ENCODE measurements at places on chromosomes 5 and 9. TPM values are rescaled to one million over a fixed set of nuclear protein-coding genes. Genes with fewer than 3 reads are reported as not detected.

The COX7C gene
- total RNA-seq = 246 TPM

The C9 gene
- total RNA-seq = not detected

The LTC4S gene
- total RNA-seq = 1.1 TPM

The ARL10 gene
- total RNA-seq = 16.4 TPM

The FREM1 gene
- total RNA-seq = 0.18 TPM

The IQGAP2 gene
- 3.4 TPM for total RNA-seq

The F2RL2 gene
- total RNA-seq = 1.1 TPM

The CD274 gene
- 17.7 TPM for total RNA-seq

The BTNL8 gene
- not detected for total RNA-seq

The NCS1 gene
- total RNA-seq = 26.4 TPM

The TEX48 gene
- not detected for total RNA-seq

The GDF9 gene
- under 0.01 TPM for total RNA-seq

The PAEP gene
- total RNA-seq = not detected

The ZNF454 gene
- total RNA-seq = 1.2 TPM

The IFNK gene
- not detected for total RNA-seq

The APBA1 gene
- 4.2 TPM for total RNA-seq

The SPINK7 gene
- not detected for total RNA-seq

The DNAJC18 gene
- 5.3 TPM for total RNA-seq

The SH3GLB2 gene
- total RNA-seq = 23.4 TPM

The CER1 gene
- not detected for total RNA-seq

The ABCA1 gene
- total RNA-seq = 15.3 TPM

The DRD1 gene
- total RNA-seq = not detected

The GMCL2 gene
- total RNA-seq = not detected

The ZNF483 gene
- total RNA-seq = 1.3 TPM

The PCDHGA5 gene
- total RNA-seq = 1.2 TPM

The GNA14 gene
- total RNA-seq = 2.4 TPM

The ROR2 gene
- total RNA-seq = not detected

The SMARCA2 gene
- total RNA-seq = 52.3 TPM

The ACOT12 gene
- total RNA-seq = not detected

The ZNF879 gene
- total RNA-seq = 5.6 TPM

The PAPPA gene
- total RNA-seq = 0.09 TPM

The CETN3 gene
- total RNA-seq = 9.3 TPM

The OR13C3 gene
- not detected for total RNA-seq

The INSYN2B gene
- 10.8 TPM for total RNA-seq

The LCN12 gene
- not detected for total RNA-seq

The TSLP gene
- 0.09 TPM for total RNA-seq

The MVB12B gene
- 1.7 TPM for total RNA-seq

The LYRM7 gene
- total RNA-seq = 5.8 TPM

The NIPAL4 gene
- total RNA-seq = not detected

The ZDHHC11 gene
- 0.75 TPM for total RNA-seq

The HTR1A gene
- total RNA-seq = not detected

The HSPB3 gene
- not detected for total RNA-seq

The TMEM161B gene
- total RNA-seq = 10.4 TPM

The LURAP1L gene
- total RNA-seq = 3.9 TPM

The CTNND2 gene
- not detected for total RNA-seq

The TRIM7 gene
- 12.8 TPM for total RNA-seq

The MARCHF6 gene
- 86.7 TPM for total RNA-seq

The SOWAHA gene
- not detected for total RNA-seq

The SLC46A2 gene
- not detected for total RNA-seq

The THBS4 gene
- total RNA-seq = under 0.01 TPM

The ZBED3 gene
- total RNA-seq = 0.90 TPM

The LIX1 gene
- total RNA-seq = not detected

The DPYSL3 gene
- total RNA-seq = 90.6 TPM

The DBH gene
- not detected for total RNA-seq

The FAM151B gene
- total RNA-seq = 2.7 TPM

The CATSPER3 gene
- total RNA-seq = 0.19 TPM

Measured in endothelial cell of coronary artery (primary cell).